Activated CD4-positive, alpha-beta memory T cell treated with anti-CD3 and anti-CD28 coated beads for 36 hours (primary cell): ENCODE measurements at places on chromosomes 4 and X. TPM values are rescaled to one million over a fixed set of nuclear protein-coding genes. Genes with fewer than 3 reads are reported as not detected.

Gene FGB
- not detected for total RNA-seq

Gene MAGEA11
- total RNA-seq, result not detected

DNA sequence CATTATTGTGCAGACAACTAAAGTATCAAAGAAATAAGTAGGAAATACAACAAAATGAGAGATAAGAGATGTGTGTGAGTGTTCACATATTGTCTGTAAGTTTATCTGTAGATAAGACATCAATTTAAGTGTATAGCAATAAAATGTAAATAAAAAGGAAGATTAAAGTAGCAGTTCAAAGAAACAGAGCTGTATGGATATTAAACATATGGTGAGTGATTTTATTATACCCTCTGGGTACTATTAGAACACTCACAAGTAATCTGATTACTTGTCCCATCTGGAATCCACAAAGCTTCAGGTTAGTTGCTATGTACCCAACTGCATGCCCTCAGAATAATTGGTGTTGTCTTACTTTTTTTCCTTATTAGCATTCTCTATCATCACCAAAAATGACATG lies 747.9 kb upstream of the ADGRL3 start:
- DNase-seq, result no peak
- H3K4me3 ChIP-seq, result no peak overlapping the region
- no peaks in the 10 kb centered on the region for H3K4me1 ChIP-seq
- H3K27me3 ChIP-seq, result no peaks in the 10 kb centered on the region
- no peak overlapping the region for H3K27ac ChIP-seq

- H3K27ac ChIP-seq, result no peak overlapping the region
- peaks cover 2% of the 10 kb centered on the region for H3K27me3 ChIP-seq
- DNase-seq, result no peak
- H3K4me1 ChIP-seq, result no peaks in the 10 kb centered on the region
- no peaks in the 10 kb centered on the region for H3K36me3 ChIP-seq
These were observed 75.2 kb upstream of the CCSER1 start for GRCh38 chr4:90051999-90052398.

GRCh38 chrX:154431341-154431740 lies 2.9 kb downstream of the ATP6AP1 start:
- no peaks in the 10 kb centered on the region for H3K27me3 ChIP-seq
- peaks cover 6% of the 10 kb centered on the region for H3K36me3 ChIP-seq
- H3K4me3 ChIP-seq, result no peak overlapping the region
- DNase-seq, result no peak
- no peak overlapping the region for H3K27ac ChIP-seq

DNA sequence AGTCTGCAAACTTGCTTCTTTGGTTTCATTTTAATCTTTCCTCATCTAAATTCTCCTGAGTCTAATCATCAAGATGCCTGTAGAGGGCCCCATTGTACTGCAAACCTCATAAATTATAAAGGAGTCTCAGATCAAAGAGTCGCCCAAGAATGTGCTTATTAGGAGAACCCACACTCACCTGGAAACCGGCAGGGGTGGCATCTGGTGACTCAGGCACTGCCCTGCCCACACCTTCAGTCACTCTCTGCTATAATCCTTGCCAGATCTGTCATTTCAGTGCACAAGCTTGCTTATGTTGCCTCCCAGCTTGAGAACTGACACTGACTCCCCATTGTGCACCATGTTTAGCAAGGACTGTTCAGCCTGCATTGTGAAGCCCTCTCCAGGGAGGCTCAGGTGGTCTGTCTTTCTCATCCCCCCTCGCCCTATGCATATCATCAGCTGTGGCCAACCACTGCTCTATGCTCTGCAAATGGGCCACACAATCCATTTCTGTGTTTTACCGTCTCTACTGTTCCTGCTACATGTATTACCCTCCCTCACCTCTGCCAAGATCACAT lies 12.4 kb downstream of the EPGN start:
- H3K4me3 ChIP-seq, result no peak overlapping the region
- no peaks in the 10 kb centered on the region for H3K36me3 ChIP-seq
- peaks cover 14% of the 10 kb centered on the region for H3K27me3 ChIP-seq
- no peak overlapping the region for H3K27ac ChIP-seq
- peak; percentile 48 for DNase-seq

GRCh38 chr4:106095408-106095807 lies 200.1 kb downstream of the NPNT start:
- H3K27ac ChIP-seq, result no peak overlapping the region
- H3K27me3 ChIP-seq, result no peaks in the 10 kb centered on the region
- H3K4me3 ChIP-seq, result no peak overlapping the region
- peaks cover 60% of the 10 kb centered on the region for H3K36me3 ChIP-seq
- no peak for DNase-seq
- H3K4me1 ChIP-seq, result no peaks in the 10 kb centered on the region

Gene EPHA5
- not detected for total RNA-seq

DNA sequence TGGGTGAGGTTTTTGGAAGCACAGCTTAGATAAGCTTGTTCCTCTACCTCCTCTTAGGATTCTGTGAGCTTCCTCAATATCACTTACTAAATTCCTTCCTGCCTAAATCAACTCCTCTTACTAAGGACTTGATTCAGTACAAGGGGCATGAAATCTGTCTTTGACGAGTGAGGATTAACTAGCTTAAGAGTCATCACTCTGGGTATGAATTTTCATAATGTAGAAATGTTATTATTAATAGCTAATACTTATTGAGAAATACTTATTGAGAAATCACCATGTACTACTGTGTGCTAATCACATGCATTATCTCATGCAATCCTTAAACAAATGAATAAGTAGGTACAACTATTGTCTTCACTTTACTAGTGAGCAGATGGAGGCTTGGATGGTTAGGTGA lies 28.6 kb downstream of the TRPC3 start:
- H3K36me3 ChIP-seq, result no peaks in the 10 kb centered on the region
- no peak overlapping the region for H3K4me3 ChIP-seq

GRCh38 chr4:185623444-185624258 lies 88.3 kb upstream of the PDLIM3 start:
- H3K4me1 ChIP-seq, result no peaks in the 10 kb centered on the region
- H3K27me3 ChIP-seq, result peaks cover 10% of the 10 kb centered on the region
- H3K27ac ChIP-seq, result no peak overlapping the region

Gene ANAPC10
- total RNA-seq, result 28.3 TPM

GRCh38 chrX:18828832-18829404 lies 121.5 kb downstream of the PPEF1 start:
- no peak overlapping the region for H3K27ac ChIP-seq
- peak; percentile 8 for DNase-seq
- no peaks in the 10 kb centered on the region for H3K36me3 ChIP-seq
- no peak overlapping the region for H3K4me3 ChIP-seq

DNA sequence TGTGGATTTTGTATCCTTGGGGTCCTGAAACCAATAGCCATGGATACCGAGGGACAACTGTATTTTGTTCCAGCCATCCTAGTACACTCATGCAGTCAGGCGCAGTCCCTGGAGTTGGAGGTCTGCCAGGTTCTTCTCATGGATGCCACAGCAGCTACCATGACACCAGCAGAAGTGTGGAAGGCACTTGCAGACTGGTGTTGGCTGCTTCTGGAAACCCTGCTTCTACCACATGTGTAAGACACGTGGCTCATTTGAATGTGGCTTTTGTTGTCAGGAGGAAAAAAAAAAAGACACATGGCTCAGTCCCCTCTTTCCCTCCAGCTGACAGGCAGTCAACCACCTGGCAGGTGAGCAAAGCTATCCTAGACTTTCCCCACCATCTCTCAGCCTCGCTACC lies 19.4 kb downstream of the DRD5 start:
- H3K27me3 ChIP-seq, result peaks cover 26% of the 10 kb centered on the region
- DNase-seq, result no peak
- no peak overlapping the region for H3K4me3 ChIP-seq
- H3K36me3 ChIP-seq, result no peaks in the 10 kb centered on the region
- no peak overlapping the region for H3K27ac ChIP-seq
- H3K4me1 ChIP-seq, result no peaks in the 10 kb centered on the region

Gene SPIN4
- total RNA-seq, result 4.5 TPM

GRCh38 chr4:138832563-138832962 lies 183.0 kb upstream of the NOCT start:
- H3K27ac ChIP-seq, result no peak overlapping the region
- peak; percentile 10 for DNase-seq
- H3K4me1 ChIP-seq, result peaks cover 4% of the 10 kb centered on the region
- H3K27me3 ChIP-seq, result peaks cover 1% of the 10 kb centered on the region
- no peaks in the 10 kb centered on the region for H3K36me3 ChIP-seq
- H3K4me3 ChIP-seq, result no peak overlapping the region

DNA sequence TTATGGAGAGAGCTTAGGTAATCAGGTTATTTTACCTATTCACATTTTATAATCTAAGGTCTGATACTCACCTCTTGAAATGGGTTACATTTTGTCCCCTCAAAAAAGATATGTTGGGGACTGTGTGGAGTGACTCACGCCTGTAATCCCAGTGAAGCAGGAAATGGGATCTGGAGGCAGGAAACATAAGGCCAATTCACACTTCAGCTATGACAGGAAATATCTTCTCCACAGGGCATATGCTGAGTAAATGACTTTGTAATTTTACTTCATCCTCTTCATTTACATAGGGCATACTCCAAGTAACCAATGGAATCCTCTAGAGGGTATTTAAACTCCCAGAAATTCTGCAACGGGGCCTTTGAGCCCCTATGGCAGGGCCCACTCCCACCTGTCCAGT lies 54.8 kb upstream of the ZMAT1 start:
- H3K4me3 ChIP-seq, result no peak overlapping the region
- no peaks in the 10 kb centered on the region for H3K4me1 ChIP-seq
- H3K36me3 ChIP-seq, result no peaks in the 10 kb centered on the region
- H3K27ac ChIP-seq, result no peak overlapping the region
- no peaks in the 10 kb centered on the region for H3K27me3 ChIP-seq

Gene ATP1B4
- total RNA-seq, result not detected

Gene RAB33A
- 29.6 TPM for total RNA-seq

Gene GPC4
- not detected for total RNA-seq

DNA sequence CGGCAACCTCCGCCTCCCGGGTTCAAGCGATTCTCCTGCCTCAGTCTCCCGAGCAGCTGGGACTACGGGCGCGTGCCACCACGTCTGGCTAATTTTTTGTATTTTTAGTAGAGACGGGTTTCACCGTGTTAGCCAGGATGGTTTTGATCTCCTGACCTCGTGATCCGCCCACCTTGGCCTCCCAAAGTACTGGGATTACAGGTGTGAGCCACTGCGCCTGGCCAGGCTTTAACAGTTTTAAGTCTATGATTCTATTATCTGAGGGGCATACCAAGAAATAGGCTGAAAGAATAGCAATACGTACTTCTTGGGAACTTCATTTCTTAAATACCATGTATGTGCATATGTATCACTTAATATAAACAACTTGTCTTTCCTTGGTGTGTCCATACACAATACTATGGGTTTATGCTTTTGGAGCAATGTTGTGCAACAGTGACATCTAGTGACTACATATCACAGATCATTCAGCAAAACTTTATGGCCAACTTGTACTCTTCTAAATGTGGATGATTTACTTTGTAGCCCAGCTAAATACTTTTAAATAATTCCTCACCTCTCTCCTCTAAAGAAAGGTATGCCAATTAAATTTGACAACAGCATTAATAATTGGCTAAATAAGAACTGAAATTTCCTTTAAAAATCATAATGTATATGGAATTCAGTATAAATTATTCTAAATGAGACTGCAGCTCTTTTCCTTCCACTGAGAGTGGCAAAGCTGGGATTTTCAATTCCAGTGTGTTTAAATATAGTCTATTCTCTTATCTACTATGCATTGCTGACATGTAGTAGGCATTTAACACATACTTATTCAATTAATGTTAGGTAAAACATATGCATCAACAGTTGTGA lies 10.4 kb downstream of the SLC9B1 start:
- H3K36me3 ChIP-seq, result no peaks in the 10 kb centered on the region
- no peak overlapping the region for H3K27ac ChIP-seq
- no peak overlapping the region for H3K4me3 ChIP-seq
- no peaks in the 10 kb centered on the region for H3K4me1 ChIP-seq
- H3K27me3 ChIP-seq, result no peaks in the 10 kb centered on the region

Gene SLIT2
- total RNA-seq, result not detected

DNA sequence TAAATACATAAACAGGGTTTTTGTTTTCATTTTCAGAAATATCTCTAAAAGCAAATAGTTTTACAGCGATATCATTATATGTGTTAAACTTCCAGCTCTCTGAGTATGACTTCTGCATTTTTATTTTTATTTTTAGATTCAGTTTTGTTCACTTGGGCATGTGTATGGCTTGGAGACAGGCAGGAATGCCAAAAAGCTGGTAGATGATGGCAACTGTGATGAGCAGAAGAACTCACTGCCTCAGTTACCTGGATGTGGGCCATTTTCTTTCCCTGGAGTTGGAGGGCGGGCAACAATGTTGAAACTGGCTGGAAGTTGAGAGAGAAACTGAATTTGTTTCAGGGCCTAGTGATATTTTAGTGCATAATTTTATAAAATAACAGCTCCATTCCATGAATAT lies 266.4 kb downstream of the ARHGAP24 start:
- H3K27me3 ChIP-seq, result no peaks in the 10 kb centered on the region
- H3K36me3 ChIP-seq, result no peaks in the 10 kb centered on the region
- no peaks in the 10 kb centered on the region for H3K4me1 ChIP-seq

GRCh38 chr4:8188743-8189550 lies 10.1 kb upstream of the SH3TC1 start:
- no peaks in the 10 kb centered on the region for H3K4me1 ChIP-seq
- H3K27me3 ChIP-seq, result no peaks in the 10 kb centered on the region
- DNase-seq, result no peak
- H3K27ac ChIP-seq, result no peak overlapping the region
- no peaks in the 10 kb centered on the region for H3K36me3 ChIP-seq
- H3K4me3 ChIP-seq, result no peak overlapping the region

DNA sequence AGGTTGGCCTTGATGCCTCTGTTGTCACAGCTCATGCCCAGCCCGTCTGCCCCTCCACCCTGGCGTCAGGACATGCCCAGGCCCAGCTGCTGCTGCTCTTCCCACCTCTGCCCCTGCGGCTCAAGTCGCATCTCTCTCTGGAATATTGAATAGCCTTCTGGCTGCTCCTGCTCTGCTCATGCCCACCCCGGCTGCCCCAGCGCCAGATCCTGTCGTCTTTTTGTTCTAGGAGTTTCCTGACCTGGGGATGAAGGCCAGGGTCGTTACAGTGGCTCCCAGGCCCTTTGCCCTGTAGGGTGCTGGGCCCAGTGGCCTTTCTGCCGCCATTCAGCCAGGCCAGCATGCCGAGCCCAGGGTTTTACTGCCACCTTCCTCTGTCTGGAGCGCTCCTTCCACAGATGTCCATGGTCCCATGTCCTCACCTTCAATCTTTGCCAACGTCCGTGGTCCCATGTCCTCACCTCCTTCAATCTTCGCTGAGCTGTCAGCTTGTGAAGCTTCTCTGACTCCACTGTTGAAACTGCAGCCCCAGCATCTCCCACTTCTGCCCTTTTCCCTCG lies 9.7 kb downstream of the MAEA start:
- H3K4me3 ChIP-seq, result no peak overlapping the region
- peak overlapping the region; percentile 67 for H3K27ac ChIP-seq
- H3K4me1 ChIP-seq, result peaks cover 51% of the 10 kb centered on the region
- no peak for DNase-seq
- peaks cover 6% of the 10 kb centered on the region for H3K36me3 ChIP-seq
